ENCODE measurements at places on chromosomes 16 and 17.

GRCh38 chr16:15846510-15846909, 10.3 kb downstream of the MYH11 start:
- DNase-seq, result no peak

DNA sequence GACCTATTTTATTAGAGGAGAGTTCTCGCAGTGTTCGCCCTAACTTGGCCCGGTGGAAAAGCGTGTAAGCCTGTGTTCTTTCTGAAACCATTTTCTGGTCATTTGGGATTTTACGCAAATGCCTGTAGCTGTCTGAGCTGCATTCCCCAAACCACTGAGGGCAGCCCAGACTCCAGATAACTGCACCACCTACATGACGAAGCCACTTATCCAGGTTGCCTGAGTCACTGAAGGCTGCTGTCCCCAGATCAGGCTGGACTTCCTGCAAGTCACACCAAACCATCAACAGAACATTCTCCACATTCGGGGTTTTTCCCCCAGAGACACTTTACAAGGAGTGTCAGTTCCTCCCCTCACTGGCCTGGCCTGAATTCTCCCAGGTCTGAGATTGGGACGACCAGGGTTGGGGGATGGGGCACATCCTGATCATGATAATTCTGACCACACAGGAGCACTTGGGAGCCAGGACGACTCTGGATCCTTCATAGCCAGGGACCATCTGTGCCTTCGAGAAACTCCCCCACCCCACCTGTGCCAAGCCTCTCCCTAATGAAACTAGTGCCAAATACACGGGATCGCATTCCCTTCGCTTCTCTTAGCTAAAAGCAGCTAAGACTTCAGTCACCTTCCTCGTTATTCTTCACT, 2.3 kb downstream of the RPRML start:
- DNase-seq, result no peak

DNA sequence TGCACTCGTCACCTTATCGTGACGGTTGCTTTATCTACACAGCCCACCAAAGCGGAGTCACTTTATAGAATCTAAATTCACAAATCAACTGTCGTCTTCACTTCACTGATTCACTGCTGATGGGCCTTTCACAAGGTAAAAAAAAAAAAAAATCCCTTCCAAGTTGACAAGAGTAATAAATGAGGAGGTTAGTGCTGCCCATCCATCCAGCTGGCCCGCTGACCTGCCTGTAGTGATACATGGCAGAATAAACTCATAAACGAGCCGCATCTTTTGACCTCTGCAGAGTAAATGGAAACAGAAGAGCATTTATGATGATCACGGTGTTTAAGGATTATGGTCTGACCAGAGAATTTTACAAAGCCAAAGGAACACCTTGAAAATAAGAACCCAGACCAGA, 227.3 kb upstream of the IRX5 start:
- DNase-seq, result no peak

DNA sequence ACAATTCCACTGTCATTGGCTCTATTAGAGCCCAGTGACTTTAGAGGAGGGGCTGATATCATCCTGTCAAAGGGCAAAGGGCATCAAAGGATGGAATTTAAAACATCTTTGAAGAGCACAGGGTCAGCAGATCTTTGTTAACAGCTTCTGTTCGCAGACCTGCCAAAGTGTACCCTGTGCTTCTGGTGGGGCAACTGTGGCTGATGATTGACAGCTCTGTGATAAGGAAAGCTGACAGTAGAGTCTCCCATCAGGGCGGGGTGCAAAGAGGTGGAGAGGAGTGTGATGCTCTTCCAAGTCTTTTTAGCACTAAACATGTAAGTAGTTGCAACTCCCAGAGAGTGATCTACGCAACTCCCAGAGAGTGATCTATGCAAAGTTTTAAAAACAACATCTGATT, 742.1 kb upstream of the SOX9 start:
- DNase-seq, result no peak

DNA sequence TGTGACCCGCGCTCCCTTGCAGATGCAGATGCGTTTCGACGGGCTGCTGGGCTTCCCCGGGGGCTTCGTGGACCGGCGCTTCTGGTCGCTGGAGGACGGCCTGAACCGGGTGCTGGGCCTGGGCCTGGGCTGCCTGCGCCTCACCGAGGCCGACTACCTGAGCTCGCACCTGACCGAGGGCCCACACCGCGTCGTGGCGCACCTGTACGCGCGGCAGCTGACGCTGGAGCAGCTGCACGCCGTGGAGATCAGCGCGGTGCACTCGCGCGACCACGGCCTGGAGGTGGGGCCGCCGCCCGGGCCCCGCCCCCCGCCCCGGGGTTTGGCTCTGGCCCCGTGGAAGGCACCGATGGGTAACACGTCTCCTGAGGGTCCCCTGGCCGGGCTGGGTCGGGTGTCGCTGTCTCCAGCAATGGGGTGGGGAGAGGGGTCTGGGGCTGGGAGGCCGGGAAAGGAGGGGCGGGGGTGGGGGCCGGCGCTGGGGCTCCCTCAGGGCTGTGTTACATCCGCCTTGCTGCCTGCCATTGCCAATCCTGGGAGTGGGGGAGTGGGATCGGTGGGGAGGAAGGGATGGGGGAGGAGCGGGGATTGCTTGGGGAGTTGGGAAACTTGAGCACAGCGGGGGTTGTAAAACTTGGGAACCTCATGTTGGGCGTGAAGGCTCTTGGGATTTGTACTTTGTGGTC, 737 bp downstream of the NUDT16L1 start:
- DNase-seq, result peak; percentile 62

DNA sequence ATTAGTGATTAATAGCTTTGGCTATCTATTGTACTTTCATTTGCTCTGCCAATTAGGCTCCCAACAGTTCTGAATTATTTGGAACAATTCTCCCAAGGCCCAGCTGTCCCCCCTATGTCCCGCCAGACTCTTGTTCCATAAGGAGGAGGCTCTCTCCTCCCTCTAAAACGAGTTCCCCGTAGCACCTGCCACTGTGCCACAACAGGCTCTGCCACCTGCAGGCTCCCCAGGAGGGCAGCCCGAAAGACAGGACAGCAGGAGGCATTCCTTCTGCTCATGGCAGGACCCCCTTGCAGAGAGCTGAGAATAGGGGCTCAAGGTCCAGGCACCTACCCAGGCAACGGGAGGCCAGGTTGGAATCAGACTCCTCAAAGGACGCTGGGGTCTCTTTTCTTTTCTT, 9.0 kb downstream of the PITPNM3 start:
- no peak for DNase-seq

GRCh38 chr17:48770954-48771353, 42.4 kb upstream of the HOXB13 start:
- DNase-seq, result no peak

GRCh38 chr16:14501331-14502255, 128.5 kb downstream of the PARN start:
- peak; percentile 87 for DNase-seq

DNA sequence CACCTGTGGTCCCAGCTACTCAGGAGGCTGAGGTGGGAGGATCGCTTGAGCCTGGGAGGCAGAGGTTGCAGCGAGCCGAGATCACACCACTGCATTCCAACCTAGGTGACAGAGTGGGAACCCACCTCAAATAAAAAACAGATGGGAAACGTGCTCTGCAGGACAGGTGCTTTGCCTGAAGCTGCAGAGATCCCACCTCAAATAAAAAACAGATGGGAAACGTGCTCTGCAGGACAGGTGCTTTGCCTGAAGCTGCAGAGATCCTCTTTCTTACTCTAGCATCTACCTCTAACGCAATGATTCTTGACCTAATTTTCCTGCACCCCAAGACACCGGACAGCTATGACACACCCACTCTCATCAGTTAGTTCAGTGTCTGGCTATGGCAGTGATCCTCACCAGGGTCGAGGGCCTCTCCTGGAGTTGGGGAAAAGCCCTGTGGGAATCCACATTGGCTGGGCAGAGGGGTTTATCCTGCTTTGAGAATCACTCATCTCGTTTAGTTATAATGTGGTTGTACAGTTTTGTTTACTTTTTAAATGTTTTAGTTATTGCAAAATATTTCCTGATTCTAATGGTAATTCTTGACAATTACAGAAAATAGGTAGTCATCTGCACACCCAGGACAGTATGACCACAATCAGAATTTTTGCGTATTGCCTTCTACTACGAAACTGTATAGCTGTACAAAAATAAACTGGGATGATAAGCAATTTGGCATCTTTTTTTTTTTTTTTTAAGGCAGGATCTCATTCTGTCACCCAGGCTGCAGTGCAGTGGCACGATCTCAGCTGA, 11.4 kb downstream of the VPS53 start:
- peak; percentile 19 for DNase-seq

DNA sequence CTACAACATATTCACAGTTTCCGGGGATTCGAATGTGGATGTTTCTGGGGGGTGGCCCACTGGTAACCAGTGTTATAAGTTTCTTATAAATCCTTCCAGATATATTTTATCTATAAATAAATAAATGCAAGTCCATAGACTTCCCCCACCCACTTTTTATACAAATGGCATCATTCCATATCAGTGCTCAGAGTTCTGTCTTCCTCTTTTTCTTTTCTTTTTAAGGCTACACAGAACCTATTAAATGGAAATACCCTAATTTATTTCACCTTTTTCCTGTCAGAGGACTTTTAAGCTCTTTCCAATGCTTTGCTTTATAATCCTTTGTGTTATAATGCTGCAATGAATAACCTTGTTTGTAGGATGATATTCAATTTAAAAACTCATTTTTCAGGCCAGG, 3.8 kb downstream of the LGALS9 start:
- DNase-seq, result no peak

DNA sequence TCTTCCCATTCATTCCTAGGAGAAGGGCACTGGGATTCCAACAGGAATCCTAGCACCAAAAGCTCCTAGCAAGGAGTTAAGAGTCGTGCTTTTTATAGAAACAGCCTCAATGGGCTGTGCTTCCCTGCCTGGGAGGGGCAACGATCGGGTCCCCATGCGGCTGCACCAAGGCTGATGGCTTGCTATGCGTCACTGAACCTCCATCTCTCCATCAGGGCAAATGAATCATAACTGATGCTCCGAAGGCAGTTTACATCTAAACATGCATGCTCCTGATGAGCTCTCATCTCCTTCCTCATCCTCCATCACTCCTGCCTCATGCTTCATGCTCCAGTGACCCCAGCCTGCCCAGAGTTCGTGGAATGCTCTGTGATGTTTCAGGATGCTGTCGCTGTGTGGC, 270.5 kb downstream of the FOXL1 start:
- DNase-seq, result no peak

DNA sequence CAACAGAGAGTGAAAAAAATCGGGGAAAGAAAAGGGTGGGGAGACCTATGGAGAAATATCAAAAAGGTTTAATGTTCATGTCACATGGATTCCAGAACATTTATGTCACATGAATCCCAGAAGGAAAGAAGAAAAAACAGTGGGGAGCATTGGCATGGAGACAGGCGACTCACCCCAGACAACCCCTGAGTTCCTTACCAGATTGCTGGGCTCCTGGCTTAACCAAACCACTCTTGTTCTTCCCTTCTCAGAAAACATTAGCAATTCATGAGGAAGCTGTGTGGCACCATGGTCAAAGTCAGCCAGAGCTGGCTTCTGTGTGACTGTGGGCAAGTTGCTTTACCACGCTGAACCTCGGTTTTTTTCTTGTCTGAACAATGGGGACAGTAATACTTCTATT, 49.6 kb upstream of the CLEC19A start:
- DNase-seq, result no peak

DNA sequence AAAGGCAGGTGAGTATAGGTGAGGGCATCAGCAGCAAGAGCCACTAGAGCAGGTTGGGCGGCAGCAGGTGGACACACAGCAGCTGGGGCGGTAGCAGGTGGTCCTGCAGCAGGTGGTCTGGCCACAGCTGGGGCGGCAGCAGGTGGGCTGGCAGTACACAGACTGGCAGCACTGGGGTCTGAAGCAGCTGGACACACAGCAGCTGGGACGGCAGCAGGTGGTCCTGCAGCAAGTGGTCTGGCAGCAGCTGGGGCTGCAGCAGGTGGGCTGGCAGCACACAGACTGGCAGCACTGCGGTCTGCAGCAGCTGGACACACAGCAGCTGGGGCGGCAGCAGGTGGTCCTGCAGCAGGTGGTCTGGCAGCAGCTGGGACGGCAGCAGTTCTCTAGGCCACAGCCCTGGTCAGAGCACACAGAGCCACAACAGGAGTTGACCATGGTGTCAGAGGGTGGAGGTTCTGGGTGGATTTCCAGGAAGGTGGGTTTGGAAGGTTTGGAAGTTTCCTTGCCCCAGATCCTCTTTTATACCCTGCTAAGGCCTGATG, at the start of gene KRTAP4-2:
Gene KRTAP4-2, minus strand, starts transcription at position 495 of the 545 bp plus-strand sequence. Its CDS starts 57 bp downstream, at position 438.
- no peak for DNase-seq

GRCh38 chr16:70769761-70770160, 31.2 kb downstream of the VAC14 start:
- no peak for DNase-seq

- DNase-seq, result no peak
Observed at GRCh38 chr16:77424871-77425604, 9.8 kb downstream of the ADAMTS18 start.

- DNase-seq, result no peak
Observed at GRCh38 chr17:74639704-74640151, 16.2 kb upstream of the CD300E start.

DNA sequence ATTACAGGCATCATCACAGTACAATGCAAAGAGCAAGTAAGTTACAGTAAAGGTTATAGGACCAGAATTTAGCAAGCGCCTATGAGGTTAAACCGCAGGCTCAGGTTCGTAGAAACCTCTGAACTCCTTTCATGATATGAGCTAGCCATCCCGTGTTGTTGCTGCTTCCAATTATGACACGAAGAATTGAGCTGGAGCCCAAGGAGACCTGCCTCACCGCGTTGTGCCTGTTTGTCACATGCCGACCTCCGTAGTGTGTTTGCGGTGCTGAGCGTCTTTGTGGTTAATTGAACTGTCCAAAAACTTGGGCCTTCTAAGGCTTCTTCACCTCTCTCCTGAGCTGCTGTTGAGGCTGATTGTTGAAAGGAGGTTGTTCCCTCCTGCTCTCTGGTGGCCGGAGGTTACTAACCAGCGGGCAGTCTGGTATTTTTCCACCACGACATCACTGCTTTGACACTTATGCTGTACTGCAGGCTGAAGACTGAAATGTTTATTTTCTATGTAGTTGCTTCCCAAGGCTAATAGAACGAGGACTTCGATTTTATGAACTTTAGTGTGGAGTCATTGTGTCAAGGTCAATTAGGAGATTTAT, 67.5 kb downstream of the SEC14L1 start:
- DNase-seq, result peak; percentile 92

- DNase-seq, result no peak
Observed at GRCh38 chr17:73717690-73718089, 73.4 kb upstream of the SDK2 start.

- no peak for DNase-seq
Observed at GRCh38 chr16:84574191-84574590, 43.7 kb downstream of the COTL1 start.

DNA sequence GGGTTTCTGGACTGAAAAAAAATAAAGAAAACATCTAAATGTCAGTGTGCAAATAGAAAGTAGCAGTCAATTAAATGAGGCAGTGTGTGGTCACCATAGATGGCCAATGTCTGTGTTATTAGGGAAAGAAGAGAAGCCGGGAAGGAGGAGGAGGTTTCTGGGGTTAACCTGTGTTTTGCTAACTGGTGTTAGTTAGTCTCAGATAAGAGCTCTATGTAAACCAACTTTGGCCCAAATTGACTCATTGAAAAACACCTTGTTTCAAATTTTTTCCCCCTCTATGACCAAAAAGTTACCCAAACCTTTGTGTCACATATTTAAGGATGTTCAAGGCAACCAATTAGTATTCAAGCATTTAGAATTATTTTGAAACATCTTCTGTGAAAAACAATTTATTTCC, 530.9 kb downstream of the MAF start:
- DNase-seq, result no peak

GRCh38 chr17:18381158-18381952, 3.8 kb downstream of the EVPLL start:
- no peak for DNase-seq

- no peak for DNase-seq
Observed at GRCh38 chr17:63002625-63003024, 36.6 kb downstream of the TANC2 start.

- no peak for DNase-seq
Observed at GRCh38 chr17:68443972-68444464, 13.3 kb downstream of the WIPI1 start.

Data from mesenchymal stem cell (in vitro differentiated cells and primary cell).